Ascending aorta (tissue), 2 donors: ENCODE measurements at places on chromosomes 5 and 9. TPM values are rescaled to one million over a fixed set of nuclear protein-coding genes. Genes with fewer than 3 reads are reported as not detected.

The SH3RF2 gene
- total RNA-seq, result 50.6 TPM

The BTNL8 gene
- total RNA-seq, result not detected

The NSA2 gene
- 103 TPM for total RNA-seq

The POLR3G gene
- 1.5 TPM for total RNA-seq

The PPP3R2 gene
- not detected for total RNA-seq

DNA sequence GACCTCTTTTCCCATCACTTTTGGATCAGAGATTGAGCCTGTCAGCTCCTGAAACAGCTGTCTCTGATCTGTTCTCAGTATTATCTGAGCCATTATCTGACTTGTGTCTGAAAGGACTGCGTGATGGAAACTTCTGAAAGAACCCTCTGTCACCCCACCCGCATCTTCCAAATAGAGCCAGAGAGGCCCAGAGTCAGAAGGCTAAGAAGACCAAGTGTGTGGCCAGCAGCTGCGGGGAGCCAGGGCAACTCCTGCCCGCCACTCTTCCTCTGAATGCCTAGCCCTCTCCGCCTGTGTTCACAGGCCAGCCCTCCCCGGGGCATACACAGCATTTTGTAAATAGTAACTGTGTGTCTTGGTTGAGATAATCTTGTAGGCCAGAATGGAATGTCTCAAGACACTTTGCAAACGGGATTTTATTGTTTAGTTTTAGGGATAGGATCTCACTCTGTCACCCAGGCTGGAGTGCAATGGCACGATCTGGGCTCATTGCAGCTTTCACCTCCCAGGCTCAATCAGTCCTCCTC lies 92.7 kb downstream of the AOPEP start:
- DNase-seq, result no peak

DNA sequence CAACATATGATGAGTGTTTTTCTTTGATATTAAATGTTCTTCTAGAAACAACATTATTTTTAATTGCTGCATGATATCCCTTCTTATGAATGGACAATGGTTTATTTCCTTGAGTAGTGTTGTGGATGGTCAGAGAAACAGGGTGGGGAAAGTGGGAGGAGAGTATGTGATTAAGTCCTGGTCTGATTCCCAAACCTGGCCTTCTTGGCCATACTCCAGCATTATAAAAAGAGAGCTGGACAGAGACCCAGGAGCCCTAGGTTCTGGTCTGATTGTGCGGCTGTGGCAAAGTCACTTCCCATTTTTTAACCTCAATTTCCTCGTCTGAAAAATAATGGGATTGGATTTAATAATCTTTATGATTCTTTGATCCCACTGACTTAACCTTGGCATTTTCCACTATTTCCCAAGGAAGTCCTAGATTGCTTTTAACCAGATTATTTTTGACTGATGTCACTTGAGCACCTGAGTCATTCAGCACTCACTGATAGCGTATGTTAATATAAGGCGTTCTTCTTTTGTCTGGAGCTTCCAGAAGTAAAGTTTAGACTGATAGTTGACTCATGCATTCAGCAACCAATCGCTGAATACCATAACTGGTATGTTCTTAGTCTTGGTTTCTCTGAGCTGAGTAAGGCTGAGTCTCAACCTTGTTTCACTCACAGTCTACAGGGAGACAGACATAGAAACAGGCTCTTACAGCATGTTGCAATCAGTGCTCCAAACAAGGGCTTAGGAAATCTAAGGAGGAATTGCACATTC lies 26.2 kb downstream of the OSMR start:
- no peak for DNase-seq

DNA sequence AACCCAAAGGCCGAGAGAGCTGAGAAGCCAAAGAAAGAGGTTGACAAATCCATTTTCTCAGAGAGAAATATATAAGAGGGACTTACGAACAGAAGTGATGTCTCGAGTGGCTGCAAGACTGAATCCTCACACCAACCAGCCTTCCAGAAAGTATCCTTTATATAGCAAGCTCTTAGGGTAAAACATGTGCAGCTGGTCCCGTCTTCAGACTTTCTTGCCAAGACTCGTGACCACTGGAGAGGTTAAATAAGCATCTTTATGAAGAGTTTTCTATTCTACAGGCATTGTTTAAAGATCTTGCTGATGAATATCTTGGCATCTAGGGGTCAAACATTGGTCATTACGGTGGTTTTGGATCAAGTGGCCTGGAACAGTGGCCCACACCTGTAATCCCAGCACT lies 16.9 kb upstream of the SLC22A4 start:
- DNase-seq, result no peak

- no peak for DNase-seq
Observed at GRCh38 chr9:134385915-134386314, 59.7 kb downstream of the RXRA start.

GRCh38 chr9:127366594-127366993 lies 30.4 kb upstream of the SLC2A8 start:
- DNase-seq, result no peak

- DNase-seq, result no peak
Observed at GRCh38 chr5:53089481-53089991, 20.0 kb downstream of the MOCS2 start.

GRCh38 chr9:128375865-128376264 lies 4.7 kb downstream of the URM1 start:
- no peak for DNase-seq
